Activated CD8-positive, alpha-beta memory T cell treated with anti-CD3 and anti-CD28 coated beads for 36 hours (primary cell): ENCODE measurements at places on chromosomes 16 and 17. TPM values are rescaled to one million over a fixed set of nuclear protein-coding genes. Genes with fewer than 3 reads are reported as not detected.

C16orf74 gene
- 0.34 TPM for total RNA-seq

C16orf96 gene
- 0.11 TPM for total RNA-seq

CDRT4 gene
- total RNA-seq = 2.8 TPM

CLEC10A gene
- total RNA-seq = not detected

HLF gene
- 0.36 TPM for total RNA-seq

STX4 gene
- 41.2 TPM for total RNA-seq
